ENCODE measurements at places on chromosomes 1 and 21.

DNA sequence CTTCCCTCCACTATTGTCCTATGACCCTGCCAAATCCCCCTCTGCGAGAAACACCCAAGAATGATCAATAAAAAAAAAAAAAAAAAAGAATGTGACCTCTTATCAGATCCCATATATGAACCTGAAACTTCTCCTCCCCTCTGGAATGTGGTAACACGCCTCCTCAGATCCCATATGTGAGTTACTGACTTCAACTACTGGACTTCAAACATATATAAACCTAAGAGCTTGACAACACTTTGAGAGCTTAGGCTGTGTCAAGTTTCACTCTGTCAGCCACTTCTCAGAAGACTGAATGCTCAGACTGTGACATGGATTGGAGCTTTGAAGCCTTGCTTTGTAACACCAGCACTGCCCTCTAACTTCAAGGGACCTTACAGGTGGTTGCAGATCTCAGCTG lies 148.4 kb downstream of the COP1 start:
- DNase-seq = peak; percentile 11

DNA sequence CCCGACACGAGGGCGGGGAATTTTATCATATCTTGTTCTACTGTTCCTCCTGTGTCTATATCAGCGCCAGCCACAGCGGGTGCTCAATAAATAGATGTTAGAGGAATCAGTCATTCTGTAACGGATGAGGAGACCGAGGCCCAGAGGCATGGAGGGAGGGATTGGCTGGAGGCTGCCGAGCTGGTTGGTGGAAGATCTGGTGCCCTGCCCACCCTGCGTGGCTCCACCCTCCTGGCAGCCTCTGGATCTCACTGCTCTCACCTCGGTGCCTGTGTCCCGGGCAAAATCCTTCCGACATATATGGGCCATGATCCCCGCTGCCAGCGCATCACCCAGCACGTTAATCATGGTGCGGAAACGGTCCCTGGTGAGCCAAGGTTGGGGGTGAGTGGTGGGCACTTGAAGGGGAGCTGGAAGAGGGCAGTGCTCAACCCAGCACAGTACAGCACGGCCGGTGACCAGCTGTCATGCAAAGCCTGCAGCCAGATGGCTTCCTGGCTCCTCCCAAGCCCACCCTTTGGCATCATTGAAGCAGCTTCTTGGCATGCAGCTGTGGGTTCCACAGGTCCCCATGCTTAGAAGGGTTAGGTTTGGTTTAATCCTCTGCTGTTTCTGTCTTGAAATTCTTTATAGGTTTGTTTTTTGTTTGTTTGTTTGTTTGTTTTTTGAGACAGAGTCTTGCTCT lies 26.7 kb downstream of the PODN start:
- DNase-seq = no peak

- no peak for DNase-seq
Measured at GRCh38 chr1:107821340-107821739, 143.6 kb downstream of the VAV3 start.

GRCh38 chr1:241464985-241465384 lies 54.6 kb downstream of the FH start:
- DNase-seq = no peak

- no peak for DNase-seq
Measured at GRCh38 chr1:66506991-66507390, 27.0 kb upstream of the SGIP1 start.

- peak; percentile 68 for DNase-seq
Measured at GRCh38 chr1:91511386-91511785, 10.7 kb downstream of the CDC7 start.

DNA sequence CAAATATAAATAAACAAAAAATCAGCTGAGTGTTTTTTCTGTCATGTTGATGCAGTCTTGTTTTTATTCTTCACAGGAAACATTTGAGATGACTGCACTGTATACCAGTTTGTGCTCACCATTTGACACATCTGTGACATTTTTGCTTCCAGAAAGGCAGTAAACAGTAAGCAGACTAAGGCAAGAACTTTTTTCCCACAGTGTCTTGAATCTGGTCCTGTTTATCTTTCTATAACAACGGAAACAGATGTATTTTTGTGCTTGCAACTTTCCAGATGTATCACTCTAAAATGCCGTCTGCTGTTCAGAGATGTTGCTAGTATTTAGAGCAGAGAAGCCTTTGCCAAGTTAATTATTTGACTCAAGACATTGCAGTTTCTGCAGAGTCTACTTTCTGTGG lies 105.5 kb downstream of the ZC3H11B start:
- DNase-seq = no peak

DNA sequence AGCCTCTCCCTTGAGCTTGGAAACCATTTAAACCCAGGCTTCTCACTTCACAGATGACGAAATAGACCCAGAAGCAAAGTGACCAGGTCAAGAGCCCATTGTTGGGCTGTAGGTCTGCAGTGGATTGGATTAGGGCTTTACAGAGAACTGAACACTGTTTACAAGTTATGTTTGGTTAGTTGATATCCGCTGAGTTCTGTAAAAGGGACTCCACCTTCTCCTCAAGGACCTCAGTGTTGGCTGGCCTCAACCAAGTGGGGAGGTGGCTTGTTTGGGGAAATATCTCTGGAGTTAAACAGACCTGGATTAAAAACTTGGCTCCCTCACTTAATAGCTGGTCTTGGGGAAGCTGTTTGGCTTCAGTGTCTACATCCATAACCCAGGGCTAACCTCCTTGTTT lies 88.1 kb downstream of the UCK2 start:
- DNase-seq = no peak

DNA sequence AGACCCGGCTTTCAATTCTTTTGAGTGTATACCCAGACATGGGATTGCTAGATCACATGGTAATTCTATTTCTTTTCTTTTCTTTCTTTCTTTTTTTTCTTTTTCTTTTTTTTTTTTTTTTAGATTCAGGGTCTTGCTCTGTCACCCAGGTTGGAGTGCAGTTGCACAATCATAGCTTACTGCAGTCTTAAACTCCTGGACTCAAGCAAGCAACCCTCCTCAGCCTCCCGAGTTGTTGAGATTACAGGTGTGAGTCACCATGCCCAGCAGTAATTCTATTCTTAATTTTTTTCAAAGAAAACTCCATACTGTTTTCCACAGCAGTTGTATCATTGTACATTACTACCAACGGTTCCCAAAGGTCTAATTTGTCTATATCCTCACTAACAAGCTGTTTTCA lies 13.5 kb upstream of the RNF186 start:
- peak; percentile 40 for DNase-seq

DNA sequence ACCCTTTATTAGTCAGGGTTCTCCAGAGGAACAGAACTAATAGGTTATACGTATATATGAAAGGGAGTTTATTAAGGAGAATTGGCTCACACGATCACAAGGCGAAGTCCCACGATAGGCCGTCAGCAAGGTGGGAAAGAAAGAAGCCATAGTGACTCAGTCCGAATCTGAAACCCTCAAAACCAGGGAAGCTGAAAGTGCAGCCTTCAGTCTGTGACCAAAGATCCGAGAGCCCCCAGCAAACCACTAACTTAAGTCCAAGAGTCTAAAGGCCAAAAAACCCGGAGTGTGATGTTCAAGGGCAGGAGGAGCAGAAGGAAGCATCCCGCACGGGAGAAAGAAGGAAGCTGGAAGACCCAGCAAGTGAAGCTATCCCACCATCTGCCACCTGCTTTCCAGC lies 9.9 kb downstream of the IFNLR1 start:
- DNase-seq = no peak

DNA sequence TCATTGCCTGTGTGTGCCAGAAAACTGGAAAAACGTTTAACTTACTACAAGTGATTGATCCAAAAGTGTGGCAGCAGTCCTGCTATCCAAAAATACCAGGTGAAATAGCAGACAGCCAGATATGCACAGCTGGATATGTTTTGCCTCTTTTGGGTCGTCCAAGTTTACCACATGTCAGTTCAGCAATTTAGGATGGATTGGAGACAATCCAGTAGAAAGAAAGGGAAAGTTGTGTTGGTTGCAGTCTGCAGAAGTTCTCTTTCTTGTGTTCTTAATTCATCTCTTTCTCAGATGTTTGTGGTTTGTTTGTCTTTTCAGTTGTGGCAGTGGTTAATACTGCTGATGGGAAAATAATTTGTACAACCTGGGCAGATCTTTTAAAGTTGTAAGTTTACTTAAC lies 645.0 kb downstream of the PTPRC start:
- no peak for DNase-seq

GRCh38 chr1:217048104-217048707 lies 325.0 kb upstream of the ESRRG start:
- DNase-seq = no peak

- DNase-seq = no peak
Measured at GRCh38 chr1:215421744-215422143, 145.4 kb upstream of the KCTD3 start.

GRCh38 chr1:238465449-238465848 lies 574.7 kb upstream of the ZP4 start:
- DNase-seq = peak; percentile 6

- peak; percentile 11 for DNase-seq
Measured at GRCh38 chr1:188056011-188056410, 1227.3 kb downstream of the PLA2G4A start.

- DNase-seq = no peak
Measured at GRCh38 chr1:53153752-53154151, 11.3 kb upstream of the SLC1A7 start.

DNA sequence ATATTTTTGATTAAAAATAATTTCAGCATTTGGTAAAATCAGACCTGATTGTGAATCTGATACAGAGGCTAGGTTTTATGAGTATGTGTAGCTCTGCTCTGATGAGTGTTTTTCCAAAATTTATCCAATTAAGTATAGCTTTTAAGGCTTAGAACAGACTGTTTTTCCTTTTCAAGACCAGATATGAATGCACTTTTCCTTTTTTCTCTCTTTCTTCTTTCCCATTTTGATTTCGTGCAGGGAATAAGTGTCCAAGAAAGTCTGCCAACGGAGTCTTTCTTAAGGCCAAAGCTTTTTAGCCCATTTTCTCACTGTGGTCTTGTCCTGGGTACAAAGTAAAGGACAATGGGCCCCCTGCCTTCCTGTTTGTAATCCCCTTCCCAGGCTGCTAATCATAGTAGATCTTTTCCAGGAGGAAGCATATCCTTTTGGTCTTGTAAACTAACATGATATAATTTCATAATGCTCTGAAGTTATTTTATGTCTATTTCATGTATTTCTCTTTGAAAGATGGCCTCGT lies 2.9 kb downstream of the KIF1B start:
- DNase-seq = no peak

GRCh38 chr1:91828583-91829281 lies 57.2 kb downstream of the TGFBR3 start:
- DNase-seq = no peak

DNA sequence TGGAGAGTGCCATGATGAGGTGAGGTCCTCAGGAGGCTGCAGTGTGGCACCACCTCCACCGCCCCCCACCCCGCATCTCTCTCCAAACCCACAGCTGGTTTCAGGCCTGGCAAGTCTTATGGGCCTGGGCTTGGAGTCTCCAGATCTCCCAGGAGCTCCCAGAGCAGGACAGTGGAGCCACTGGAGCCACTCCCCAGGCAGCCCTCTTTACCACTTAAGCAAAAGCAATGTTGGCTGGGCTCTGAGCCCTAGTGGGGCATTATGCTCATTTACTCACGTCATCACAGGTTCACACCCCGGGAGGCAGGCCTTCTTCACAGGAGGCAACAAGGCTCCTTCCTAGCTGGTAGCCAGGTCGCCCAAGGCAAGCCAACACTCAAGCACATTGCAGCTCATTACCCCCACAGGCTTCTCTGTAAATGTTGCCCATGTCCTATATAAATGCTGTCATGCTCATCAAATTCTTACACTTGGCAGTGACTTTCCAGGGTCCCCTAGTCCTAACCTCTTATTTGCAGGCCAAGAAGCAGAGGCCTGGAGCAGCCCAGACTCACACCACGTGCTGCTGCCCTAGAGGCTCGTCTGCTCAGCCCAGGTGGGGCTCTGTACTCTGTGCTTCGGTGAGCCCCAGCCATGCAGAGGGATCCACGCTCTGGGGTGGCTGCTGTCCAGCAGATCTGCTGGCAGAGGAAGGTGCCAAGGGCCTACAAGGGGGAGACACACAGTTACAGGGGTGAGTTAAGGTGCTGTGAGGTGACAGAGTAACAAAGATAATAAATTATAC lies 459.3 kb downstream of the MATN1 start:
- DNase-seq = no peak

- DNase-seq = no peak
Measured at GRCh38 chr21:45387506-45387905, 17.5 kb upstream of the COL18A1 start.

DNA sequence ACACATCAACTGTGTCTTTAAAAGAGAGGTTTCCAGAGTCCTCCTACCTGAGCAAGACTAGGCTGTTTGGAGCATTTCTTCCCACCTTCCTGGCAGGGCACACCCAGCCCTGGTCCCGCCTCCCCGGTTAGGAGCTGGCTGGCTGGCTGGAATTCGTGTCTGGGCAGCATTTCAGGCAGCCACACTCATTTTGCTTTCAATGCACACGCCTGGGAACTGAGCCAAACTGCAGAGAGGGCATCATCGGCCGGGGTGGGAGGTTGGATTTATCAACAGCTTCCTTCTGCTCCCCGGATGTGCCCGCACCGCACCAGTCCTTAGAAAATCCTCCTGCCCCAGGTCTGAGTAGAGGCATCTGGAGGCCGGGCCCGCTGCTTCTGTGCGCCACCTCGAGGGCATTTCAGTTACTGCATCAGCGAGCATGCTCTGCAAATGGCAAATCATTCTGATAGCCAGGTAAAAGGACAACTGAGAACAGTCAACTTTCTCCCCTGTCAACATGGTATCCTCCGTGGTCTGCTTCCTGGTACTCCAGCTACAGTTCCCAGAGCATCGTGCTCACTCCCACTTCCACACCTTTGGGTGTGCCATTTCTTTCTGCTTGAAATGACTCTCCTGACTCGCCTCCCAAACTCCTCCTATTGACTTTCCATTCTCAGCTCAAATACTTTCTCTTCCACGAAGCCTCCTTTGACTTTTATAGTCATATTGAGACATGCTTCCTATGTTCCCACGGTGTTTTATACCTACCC lies 20.6 kb downstream of the TCEA3 start:
- peak; percentile 89 for DNase-seq

GRCh38 chr1:168920456-168921094 lies 185.9 kb upstream of the ATP1B1 start:
- peak; percentile 26 for DNase-seq

DNA sequence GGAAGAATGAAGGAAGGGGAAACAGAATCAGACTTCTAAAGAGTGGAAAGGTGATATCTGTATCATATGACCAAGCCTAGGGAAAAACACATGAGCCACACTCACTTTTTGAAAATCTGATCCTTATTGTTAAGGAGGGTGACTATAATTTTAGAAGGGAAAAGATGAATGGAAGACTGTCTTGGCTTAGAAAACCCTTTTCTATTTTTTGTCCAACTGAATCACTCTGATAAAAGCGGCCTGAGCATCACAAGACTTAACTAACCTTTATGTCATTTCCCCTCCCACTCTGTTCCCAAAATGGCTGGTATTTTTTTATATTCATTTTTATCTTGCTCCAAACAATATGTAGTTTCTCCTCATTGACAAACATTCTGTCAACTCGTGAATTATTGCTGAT lies 169.8 kb downstream of the C1orf21 start:
- no peak for DNase-seq

DNA sequence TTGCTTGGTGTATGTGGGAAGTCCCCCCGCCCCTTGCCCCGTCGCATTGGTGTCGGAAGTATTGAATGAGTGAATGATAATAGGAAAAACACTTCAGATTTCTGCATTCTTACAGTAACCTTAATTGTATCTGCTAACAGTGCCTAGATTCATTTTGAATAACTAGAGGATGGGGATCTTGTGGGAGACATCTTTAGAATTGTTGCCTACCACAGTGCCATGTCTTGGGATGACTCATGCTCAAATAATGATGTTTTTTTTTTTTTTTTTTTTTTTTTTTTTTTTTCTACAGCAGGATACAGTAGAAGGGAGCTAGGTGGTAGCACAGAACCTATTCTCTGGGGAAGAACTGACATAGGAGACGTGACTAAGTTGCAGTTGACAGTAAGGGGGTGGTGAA lies 237.9 kb downstream of the USP25 start:
- peak; percentile 5 for DNase-seq
